T-helper 17 cell (primary cell): ENCODE measurements at places on chromosomes 4 and X. TPM values are rescaled to one million over a fixed set of nuclear protein-coding genes. Genes with fewer than 3 reads are reported as not detected.

UGT2B7 gene
- total RNA-seq, result not detected

RBMXL3 gene
- total RNA-seq, result not detected

USP46 gene
- 24.0 TPM for total RNA-seq

FHIP1A gene
- 1.3 TPM for total RNA-seq

MAGEA4 gene
- not detected for total RNA-seq

ATOH1 gene
- not detected for total RNA-seq

SPANXA1 gene
- total RNA-seq, result not detected

TLR6 gene
- 2.8 TPM for total RNA-seq
